ENCODE measurements at places on chromosomes 5 and 9. TPM values are rescaled to one million over a fixed set of nuclear protein-coding genes. Genes with fewer than 3 reads are reported as not detected.
A peak's percentile ranks its signal among the peaks of the same experiment; 100 is the strongest.

DNA sequence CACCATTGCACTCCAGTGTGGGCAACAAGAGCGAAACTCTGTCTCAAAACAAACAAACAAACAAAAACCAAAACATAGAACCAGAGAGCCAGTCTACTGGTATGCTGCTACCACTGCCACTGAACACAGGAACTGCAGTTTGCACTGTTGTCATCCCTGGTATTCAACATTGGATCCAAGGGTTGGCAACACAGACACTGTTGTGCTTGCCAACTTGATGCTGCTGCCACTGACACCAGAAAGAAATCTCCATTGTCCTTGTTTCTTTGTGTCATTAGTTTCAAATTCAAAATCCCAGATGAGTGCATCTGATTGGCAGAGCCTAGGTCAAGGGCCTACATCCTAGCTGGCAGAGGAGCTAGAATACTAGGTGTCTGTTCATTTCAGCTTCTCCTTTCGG, 16.2 kb downstream of the HINT1 start:
- no peak for DNase-seq

The PLPPR1 gene
- polyA plus RNA-seq: not detected

DNA sequence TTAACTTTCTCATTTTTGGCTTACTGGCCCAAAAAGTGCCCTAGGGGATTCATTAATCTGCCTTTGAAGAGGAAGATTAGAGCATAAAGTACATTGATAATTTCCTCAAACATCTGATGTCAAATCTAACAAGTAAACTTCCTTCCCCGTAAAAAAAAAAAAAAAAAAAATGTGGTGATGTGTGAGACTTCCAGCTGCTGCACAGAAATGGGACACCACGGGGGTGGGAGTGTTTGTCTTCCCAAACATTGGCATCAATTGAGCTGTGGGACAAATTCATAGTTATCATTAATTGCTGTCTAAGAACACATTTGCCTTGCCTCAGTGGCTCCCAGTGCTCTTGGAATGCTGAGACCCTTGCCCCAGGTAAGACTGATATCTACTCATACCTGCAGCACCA, 149.6 kb downstream of the ADAMTS12 start:
- no peak for DNase-seq

The PCDHA1 gene
- polyA plus RNA-seq: not detected

GRCh38 chr9:69062195-69062594, 26.6 kb downstream of the FXN start:
- no peak for DNase-seq

GRCh38 chr5:17087035-17087434, 130.4 kb upstream of the BASP1 start:
- DNase-seq: no peak

The FAM153A gene
- not detected for polyA plus RNA-seq

DNA sequence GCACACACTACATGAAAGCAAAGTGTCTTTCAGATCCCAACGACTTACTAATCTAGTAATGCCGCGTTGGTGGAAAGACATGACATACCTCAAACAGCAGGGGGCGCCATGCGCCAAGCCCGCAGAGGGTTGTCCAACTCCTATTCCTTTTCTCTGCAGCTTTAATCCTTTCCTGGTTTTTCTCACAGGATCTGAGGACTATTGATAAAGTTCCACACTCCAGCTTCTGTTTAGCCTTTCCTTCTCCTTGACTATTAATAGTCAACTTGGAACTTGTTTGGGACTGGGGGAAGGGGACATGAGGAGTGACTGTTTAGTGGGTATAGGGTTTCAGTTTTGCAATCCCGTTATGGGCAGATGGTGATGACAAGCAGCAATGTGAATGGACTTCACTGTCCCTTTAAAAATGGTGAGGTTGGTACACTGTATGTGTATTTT, 62.9 kb downstream of the OTULIN start:
- peak; percentile 63 for DNase-seq

The ZER1 gene
- polyA plus RNA-seq: 25.6 TPM

GRCh38 chr5:14528115-14528514, 53.5 kb upstream of the OTULINL start:
- no peak for DNase-seq

DNA sequence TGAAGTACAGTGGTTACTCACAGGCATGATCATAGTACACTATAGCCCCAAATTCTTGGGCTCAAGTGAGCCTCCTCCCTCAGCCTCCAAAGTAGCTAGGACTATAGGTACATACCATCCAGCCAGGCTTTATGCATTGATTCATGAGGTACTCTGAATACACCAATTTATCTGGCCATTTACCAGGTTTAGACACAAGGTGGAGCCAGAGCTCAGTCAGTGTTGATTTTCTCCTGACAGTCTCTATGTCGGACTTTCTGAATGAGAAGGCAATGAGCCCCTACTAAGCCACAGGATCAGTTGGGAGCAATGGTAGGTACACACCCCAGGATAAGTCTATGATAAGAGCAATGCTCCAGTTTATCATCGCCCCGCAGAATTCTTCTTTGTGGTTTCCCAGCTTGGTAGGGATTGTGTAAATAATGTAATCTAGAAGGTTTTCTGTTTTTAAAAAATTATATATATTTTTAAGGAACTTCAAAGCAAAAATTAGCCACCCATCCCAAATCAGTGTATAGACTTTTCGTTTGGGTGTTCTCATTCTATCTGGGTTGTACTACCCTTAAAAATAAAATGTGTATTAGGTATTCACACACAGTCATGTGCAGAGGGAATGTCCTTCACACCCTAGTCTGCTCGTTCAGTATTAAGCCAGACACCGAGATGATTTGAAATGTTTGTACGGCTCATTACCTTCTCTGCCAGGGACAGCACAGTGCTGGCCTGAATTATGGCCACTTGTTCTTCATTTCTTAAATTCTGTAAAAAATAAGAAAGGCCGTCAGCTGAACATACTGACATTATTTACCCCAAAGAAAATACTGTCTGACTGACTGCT, 118.4 kb upstream of the DPYSL3 start:
- peak; percentile 42 for DNase-seq

DNA sequence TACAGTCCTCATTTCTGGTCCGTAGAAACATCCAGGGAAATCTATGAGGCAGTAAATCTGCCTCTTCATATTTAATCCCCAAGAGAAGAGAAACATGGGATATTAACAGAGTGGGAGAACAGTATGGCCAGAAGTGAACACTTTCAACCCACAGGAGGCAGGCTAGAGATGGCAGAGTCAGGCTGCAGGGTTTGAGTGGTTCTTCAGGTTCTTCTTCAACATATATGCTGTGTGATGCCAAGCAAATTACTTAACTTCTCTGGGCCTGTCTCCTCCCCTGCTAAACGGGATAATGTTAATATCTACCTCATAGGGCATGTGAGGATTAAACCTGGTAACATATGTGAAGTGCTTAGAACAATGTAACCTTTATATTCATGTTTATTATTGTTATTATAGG, 321.8 kb downstream of the PSAT1 start:
- DNase-seq: no peak

DNA sequence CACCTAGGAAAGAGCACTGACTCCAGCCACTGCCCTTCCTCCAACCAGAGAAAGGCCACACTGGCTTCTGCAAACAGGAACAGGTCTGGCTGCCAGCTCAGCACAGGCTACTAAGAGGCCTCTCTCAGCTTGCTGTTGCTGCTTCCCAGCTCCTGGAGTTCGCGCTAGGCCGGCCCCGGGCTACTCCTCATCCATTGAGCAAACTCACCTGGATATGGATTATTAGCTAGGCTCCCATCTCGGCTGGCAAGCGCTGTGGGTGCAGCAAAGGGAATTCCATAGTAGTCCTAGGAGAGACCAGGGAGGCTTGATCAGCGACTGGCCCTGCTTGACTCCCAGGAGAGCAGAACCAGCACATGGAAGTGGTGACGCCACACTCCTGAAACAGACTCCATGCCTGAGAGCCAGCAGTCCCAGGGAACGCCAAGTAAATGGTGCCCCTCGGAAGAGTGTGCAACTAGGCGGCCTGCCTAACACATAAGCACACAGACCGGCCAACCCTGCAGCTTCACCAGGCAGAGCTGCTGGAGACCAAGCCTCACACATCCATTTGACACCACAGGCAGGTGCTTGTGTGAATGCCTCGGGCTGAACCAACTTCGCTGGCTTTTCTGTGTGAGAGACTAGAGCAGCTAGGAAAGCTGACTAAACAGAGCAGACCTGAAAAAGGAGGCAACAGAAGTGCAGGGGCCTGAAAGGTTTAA, 107.2 kb downstream of the UBE2R2 start:
- no peak for DNase-seq

The MRPL36 gene
- 22.1 TPM for polyA plus RNA-seq

DNA sequence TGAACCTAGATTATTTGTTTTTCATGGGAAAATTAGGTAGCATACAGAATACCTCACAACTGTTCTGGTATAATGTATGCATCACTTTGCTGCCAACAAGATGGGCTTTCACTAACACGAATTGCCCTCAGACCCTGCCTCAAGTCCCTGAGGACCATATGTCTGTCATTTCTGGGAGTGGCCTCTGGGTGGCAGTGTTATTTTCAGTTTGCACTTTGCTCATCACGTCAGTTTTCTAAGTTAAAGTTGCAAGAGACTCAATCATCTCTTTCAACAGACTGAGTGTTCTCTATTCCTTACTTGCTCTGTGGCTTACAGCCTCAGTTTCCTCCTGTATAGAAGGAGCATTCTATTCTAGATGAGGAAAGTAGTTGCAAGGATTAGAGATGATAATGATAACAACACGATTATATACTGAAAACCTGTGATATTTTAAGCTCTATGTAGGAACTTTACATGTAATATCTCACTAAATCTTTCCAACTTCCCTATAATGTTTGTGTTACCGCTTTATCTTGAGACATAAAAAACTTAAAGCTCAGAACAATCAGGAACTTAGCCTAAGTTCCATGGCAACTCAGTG, 55.7 kb downstream of the TSSK1B start:
- DNase-seq: peak; percentile 18
